Activated naive CD4-positive, alpha-beta T cell treated with anti-CD3 and anti-CD28 coated beads for 36 hours (primary cell): ENCODE measurements at places on chromosomes 6 and 20. TPM values are rescaled to one million over a fixed set of nuclear protein-coding genes. Genes with fewer than 3 reads are reported as not detected.
A peak's percentile ranks its signal among the peaks of the same experiment; 100 is the strongest.

Gene OR12D3
- not detected for total RNA-seq

GRCh38 chr6:21824431-21825177 is 231.1 kb downstream of the SOX4 start:
- DNase-seq = no peak

DNA sequence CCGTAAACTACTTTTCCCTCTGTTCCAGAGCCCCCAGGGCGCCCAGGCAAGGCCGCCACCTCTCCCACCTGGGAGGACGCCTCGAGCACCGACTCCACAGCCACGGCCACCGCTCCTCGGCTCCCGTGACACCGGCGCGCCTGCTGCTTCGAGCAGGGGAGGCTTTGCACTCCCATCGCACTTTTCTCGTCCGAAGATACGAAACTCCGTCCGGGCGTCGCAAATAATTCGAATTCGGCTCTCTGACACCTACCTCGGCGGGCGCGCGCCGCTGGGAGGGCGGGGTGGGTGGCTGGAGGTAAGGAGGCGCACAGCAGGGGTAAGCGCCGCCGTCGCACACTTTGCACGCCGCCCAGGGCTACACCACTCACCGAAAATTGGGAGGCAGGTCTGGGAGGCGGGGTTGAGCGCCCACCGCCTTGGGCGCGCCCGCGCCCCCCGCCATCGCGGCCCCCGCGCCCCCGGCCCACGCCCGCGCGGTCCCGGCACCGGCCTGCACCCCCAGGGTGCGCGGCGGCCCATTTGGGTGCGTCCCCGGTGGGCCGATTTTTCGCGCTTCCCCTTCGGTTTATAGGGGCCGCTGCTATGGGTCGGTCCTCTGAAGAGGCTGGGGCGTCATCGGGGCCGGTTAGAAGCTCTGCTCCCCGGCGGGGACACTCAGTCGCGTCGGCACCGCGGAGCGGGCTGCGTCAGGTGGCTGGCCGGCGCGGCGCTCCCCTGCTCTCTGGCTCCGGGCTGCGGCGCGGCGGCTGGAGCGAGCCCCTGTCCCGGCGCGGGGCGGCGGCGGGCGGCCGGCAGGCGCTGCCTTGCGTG is 36.2 kb downstream of the GNAS start:
- DNase-seq = peak; percentile 89

DNA sequence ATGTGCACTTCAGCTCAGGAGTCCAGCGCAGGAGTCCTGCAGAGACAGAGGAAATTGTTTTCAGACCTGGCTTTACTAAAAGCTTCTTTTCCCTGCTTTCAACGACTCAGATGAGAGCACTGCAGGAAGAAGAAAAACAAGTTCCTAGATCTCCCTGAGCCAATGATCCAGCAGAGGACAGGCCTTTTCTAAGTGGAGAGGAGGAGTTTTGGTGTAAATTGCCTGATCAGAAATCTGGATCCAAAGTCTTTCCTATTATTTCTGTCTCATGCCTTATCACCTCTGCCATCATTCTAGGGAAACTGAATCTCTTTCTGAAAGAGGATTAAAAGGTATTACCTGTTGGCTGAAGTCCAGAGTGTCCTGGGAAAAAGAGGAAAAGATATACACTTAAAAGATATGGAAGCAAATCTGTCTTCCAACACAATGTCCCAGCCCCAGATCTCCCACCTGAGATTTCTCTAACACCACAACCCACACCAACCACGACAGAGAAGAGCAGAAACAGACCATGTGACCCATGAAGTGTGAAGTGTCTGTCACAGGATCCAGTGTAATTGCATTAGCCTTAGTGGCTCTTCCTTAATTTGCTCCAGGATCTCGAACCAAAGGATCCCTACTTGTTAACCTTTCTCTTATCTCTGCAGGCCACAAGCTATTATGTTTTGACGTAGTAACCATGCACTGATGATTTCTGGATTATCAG is 23.1 kb upstream of the HLA-DRB5 start:
- DNase-seq = no peak

Gene PMEPA1
- 2.2 TPM for total RNA-seq

DNA sequence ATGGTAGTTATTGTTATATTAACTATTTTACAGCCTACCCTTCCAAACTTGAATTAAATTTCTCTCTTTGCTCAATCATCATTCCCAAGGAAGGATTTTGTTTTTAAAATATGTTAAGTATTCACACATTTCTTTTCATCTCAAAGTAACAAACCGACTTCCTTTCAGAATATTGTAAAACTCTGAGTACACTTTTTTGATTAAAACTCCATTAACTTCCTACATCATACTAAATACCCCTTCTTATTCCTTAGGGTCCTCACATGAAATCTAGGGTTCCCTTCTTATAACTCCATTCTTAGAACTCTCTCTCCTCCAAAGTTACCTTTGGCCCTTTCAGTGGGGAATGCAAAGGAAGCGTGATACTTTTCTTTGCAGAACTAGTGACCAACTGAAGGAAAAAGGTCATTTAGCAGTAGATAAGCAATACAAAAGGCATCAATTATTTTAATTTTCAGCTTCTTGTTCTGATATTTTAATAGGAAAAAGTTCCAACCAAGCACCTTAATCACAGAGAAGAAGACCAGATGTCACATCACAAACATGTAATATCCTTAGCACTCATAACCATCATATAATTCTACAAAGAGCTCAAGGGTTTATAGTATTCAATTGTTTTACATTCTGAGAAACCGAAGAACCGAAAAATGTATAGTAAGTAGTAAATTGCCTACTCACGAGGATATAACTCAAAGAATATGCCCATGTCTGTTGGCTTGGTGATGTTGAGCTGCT is 494 bp downstream of the RHAG start:
- no peak for DNase-seq

DNA sequence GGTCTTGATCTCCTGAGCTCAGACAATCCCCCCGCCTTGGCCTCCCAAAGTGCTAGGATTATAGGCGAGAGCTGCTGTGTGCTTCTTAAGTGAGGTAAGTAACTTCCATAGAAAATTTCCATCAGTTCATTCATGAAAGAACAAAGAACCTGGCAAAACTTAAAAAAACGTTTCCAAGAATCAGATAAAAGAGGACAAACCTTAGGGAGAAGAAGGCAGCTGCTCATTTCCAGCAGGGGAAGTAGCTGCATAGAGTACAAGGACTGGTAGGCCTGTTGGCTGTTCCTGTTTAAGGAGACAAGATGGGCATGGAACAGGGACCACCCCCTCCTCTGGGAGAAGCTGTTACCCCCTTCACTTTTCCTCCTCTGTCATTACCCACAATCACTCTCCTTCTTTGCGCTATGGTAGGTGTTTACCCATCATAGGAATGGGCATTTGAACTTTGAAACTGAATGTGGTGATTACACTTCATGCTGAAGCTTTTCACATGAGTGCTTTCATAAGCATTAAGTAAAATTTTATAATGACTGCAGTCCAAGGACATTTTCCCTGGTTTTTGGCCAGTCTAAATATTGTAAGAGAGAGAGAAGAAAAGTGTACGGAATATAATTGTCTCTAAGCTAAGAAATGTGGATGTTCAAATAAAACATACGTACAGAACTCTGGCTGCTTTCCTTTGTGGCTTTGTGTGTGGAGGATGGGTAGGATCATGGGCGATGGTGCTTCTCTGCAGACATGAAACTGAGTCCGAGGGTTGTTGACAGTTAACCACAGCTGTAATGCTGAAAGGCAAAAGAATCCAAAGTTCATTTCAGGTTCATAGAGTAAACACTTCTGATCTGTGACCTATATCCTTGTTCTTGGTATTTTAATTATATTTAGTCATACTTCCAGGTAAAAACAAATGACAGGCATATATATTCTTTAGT is 56.4 kb downstream of the CCN2 start:
- no peak for DNase-seq

DNA sequence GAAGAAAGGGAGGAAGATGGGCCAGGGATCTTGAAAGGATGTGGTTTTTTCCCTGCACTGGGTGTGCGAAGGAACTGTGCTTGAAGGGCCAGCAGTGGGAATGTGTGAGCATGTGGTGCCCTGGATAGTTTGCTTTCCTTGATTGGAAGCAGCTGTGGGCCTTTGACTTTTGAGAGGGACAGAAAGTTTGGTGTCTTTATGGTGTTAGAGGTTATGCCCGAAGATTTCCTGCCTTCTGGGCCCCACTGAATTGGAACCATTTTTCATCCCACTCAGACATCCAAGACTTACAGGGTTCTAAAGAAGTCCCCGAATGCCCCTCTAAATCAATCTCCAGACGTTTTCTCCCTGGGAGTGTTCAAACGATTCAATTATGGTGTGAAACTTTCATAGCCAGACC is 23.5 kb upstream of the EDN3 start:
- DNase-seq = no peak

Gene EMILIN3
- not detected for total RNA-seq

Gene DLL1
- 3.5 TPM for total RNA-seq

Gene GSTA5
- total RNA-seq = not detected

DNA sequence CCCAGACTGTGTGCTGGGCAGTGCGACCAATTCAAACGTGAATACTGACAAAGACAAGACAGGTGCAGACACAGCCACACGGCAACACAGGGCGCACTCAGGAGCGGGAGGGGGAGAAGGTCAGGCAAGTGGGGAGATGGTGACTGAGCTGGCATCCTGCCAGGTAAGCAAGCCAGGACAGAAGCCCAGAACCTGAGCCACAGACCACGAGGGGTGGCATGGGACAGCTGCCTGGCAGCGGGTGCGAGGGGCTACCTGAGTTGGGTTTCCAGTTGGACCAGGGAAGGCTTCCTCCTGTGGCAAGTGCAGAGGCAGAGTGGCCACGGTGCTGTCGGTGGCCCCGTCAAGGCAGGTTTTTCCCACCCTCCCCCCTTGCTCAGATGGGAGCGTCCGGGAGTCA is 215.2 kb upstream of the ARID1B start:
- no peak for DNase-seq

DNA sequence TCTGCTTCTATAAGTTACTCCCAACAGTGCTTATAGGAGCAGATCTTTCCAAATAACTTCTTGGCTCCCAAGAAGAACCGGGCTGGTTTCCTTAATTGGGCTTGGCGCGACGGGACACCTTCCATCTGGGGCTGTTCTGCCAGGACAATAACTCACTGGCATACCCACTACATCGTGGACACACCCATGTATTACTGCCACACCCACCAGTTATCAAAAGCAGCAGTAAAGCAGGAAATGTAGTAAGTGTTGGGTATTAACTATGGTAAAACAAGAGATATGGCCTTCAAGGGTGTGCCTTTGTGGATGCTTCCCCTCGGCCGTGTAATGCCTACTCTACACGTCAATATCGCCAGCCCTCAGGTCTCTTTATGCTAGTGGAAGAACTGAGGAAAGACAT is 24.7 kb downstream of the CNKSR3 start:
- no peak for DNase-seq

- DNase-seq = no peak
These were observed 143.5 kb downstream of the PDE7B start for GRCh38 chr6:135994857-135995544.

GRCh38 chr6:88709819-88710246 is 253.6 kb downstream of the RNGTT start:
- no peak for DNase-seq

DNA sequence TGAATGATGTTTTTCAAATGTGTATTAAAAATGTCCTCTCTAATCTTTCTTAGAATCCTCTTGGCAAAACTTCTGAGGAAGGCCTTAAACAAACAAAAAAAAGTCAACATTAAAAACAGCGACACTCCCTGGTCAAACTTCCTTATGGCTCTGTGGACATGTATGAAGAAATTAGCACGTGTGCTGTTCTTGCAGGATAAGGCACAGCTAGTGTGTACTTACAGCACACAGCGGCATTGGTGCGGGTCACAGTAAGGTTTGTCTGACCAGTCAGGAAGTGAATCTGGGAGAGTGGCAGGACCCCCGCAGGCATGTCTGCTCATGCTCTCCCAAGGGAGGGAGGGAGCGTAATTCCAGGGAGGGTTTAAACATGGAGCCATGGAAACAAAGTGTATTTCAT is 38.8 kb downstream of the SLC22A1 start:
- DNase-seq = no peak

- no peak for DNase-seq
These were observed 12.4 kb upstream of the MYT1 start for GRCh38 chr20:64151633-64152530.

Gene SPATS1
- total RNA-seq = not detected
